ENCODE measurements at places on chromosomes 3 and 15. TPM values are rescaled to one million over a fixed set of nuclear protein-coding genes. Genes with fewer than 3 reads are reported as not detected.
A peak's percentile ranks its signal among the peaks of the same experiment; 100 is the strongest.

GRCh38 chr15:51726302-51727073 is 11.0 kb downstream of the LYSMD2 start:
- H3K27me3 ChIP-seq, result no peaks in the 10 kb centered on the region
- DNase-seq, result no peak
- no peak overlapping the region for H3K4me3 ChIP-seq
- peaks cover 37% of the 10 kb centered on the region for H3K4me1 ChIP-seq

Gene ASTE1
- 22.0 TPM for total RNA-seq

GRCh38 chr3:130635978-130636377 is 110.7 kb downstream of the PIK3R4 start:
- H3K27me3 ChIP-seq, result peaks cover 9% of the 10 kb centered on the region
- no peaks in the 10 kb centered on the region for H3K36me3 ChIP-seq
- no peaks in the 10 kb centered on the region for H3K4me1 ChIP-seq
- no peak overlapping the region for H3K4me3 ChIP-seq
- no peak overlapping the region for H3K27ac ChIP-seq

Gene SPINT1
- 6.6 TPM for total RNA-seq

DNA sequence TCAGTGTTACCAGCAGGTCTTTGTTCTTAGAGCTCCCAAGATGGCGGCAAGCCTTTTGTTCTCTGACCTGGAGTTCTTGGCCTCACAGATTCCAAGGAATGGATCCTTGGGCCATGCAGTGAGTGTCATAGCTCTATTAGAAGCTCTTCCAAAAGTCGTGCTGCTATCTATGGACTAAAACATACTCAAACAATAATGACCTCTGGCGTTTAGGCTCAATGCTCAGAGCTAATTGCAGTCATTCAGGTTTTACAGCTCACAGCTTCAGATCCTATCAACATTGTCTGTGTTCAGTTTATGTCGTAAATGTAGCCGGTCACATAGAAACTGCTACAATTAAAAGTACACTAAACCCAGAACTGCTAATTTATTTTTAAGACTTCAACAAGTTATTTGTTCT is 22.2 kb downstream of the CCRL2 start:
- H3K27me3 ChIP-seq, result peaks cover 3% of the 10 kb centered on the region
- peaks cover 4% of the 10 kb centered on the region for H3K36me3 ChIP-seq
- peaks cover 25% of the 10 kb centered on the region for H3K4me1 ChIP-seq

DNA sequence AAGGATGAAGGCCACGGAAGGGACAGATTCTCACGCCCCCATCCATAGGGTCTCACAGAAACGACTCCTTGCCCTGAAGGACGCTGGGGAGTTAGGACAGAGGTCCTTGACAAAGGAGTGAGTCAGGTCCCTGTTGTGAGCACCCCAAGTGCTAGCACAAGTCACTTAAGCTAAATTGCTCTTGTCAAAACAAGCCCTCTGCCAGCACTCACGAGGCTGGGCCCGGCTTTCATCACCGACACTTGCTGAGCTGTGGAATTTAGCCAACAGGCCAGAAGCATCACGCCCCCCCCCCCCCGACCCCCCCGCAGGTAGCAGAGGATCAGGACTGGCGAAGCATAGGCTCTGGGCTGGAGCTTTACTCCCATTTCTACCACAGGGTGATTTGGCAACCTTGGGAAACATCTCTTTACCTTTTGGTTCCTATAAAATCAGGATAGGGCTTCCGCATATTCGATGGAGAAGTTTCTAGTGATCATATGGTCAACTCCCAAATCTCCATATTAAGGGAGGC is 75.4 kb downstream of the ADCY5 start:
- peaks cover 12% of the 10 kb centered on the region for H3K27me3 ChIP-seq
- no peak for DNase-seq
- H3K4me1 ChIP-seq, result no peaks in the 10 kb centered on the region
- no peak overlapping the region for H3K27ac ChIP-seq

Gene PRSS50
- not detected for total RNA-seq

DNA sequence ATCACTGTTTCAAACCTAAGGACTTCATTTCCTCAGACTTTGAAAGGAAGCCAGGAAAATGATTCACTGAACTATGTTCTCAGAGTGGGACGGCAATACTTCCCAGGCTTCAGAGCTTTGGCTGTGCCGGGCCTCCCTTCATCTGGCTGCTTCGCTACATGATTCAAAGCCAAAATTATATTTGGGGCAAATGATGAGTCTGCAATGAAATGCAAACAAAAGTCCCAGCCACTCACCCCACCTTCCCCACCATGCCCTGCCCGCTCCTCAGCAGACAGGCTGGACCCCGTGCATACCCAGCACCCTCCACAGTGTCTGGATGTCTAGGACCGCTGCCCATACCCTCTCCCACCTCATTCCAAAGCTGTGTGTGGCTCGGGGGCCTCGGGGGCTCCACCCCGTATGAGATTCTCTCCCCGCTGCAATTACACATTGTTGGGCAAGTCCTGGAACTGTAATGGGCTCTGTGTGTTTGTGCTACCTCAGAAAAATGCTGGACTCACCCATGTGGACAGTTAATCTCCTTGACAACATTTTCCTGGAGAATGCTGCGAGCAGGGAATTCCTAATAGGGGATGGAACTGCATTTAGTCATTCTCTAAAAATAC is 32.2 kb downstream of the ATP10A start:
- no peaks in the 10 kb centered on the region for H3K27me3 ChIP-seq
- H3K4me1 ChIP-seq, result peaks cover 12% of the 10 kb centered on the region
- DNase-seq, result no peak

DNA sequence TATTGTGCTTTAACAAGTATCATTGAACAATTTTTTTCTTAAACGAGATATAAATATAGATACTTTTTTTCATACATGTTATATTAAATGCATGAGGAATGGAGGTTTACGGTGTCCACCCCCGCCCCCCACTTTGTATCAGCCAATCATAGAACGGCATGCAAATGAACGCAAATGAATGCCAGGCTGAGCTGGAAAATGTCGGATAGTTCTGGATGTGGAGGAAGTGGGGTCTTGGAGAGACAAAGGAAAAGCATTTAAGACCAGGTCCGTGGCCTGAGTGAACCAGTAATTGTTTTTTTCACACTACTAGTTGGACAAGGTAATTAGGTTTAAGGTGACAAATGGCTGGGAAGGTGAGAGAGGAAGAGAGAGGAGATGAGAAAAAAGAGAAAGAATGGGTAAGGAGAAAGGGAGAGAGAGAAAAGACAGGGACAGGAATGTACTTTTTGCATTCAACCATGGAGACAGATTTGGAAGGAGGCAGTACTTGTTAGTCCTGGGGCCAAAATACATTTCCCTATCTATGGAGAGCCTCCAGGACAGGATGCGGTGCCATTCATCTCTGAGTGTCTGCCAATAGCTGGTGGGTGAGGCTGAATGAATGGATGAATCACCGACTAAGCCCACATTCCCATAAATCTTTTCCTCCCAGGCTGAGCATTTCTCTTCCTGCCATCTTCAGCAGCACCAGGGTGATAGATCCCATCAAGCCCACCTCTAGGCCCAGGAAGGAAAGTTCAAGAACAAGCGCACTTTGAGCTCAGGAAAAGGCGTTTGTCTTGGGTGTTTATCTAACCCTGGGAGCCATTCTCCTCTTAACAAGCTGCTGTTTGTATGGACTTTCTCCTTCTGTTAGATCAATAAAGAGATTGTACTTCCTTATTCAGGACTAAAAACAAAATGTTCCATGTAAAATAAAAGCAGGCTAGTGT is 1.4 kb upstream of the RAD18 start:
- H3K4me3 ChIP-seq, result no peak overlapping the region
- H3K27ac ChIP-seq, result no peak overlapping the region
- peaks cover 3% of the 10 kb centered on the region for H3K36me3 ChIP-seq
- peaks cover 26% of the 10 kb centered on the region for H3K4me1 ChIP-seq
- H3K27me3 ChIP-seq, result peaks cover 9% of the 10 kb centered on the region

DNA sequence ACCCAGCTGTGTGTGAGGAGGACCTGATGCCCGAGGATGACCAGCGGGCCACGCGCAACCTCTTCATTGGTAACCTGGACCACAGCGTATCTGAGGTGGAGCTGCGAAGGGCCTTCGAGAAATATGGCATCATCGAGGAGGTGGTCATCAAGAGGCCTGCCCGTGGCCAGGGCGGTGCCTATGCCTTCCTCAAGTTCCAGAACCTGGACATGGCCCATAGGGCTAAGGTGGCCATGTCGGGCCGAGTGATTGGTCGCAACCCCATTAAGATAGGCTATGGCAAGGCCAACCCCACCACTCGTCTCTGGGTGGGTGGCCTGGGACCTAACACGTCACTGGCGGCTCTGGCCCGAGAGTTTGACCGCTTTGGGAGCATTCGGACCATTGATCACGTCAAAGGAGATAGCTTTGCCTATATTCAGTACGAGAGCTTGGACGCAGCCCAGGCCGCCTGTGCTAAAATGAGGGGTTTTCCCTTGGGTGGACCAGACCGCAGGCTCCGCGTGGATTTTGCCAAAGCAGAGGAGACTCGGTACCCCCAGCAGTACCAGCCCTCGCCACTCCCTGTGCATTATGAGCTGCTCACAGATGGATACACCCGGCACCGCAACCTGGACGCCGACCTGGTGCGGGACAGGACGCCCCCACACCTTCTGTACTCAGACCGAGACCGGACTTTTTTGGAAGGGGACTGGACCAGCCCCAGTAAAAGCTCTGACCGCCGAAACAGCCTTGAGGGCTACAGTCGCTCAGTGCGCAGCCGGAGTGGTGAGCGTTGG is 1.5 kb downstream of the RBM15B start:
- H3K27me3 ChIP-seq, result no peaks in the 10 kb centered on the region
- peaks cover 28% of the 10 kb centered on the region for H3K36me3 ChIP-seq
- peak overlapping the region; percentile 88 for H3K27ac ChIP-seq
- peak overlapping the region; percentile 80 for H3K4me3 ChIP-seq

Data from activated naive CD8-positive, alpha-beta T cell treated with anti-CD3 and anti-CD28 coated beads, Interleukin-2, amount 10 ng/mL, durations not matched to agents 7 days and 5 days (primary cell).